ENCODE measurements at places on chromosomes 16 and 17. TPM values are rescaled to one million over a fixed set of nuclear protein-coding genes. Genes with fewer than 3 reads are reported as not detected.

Gene PYCARD
- 87.5 TPM for total RNA-seq

Gene FOXL1
- total RNA-seq: not detected

DNA sequence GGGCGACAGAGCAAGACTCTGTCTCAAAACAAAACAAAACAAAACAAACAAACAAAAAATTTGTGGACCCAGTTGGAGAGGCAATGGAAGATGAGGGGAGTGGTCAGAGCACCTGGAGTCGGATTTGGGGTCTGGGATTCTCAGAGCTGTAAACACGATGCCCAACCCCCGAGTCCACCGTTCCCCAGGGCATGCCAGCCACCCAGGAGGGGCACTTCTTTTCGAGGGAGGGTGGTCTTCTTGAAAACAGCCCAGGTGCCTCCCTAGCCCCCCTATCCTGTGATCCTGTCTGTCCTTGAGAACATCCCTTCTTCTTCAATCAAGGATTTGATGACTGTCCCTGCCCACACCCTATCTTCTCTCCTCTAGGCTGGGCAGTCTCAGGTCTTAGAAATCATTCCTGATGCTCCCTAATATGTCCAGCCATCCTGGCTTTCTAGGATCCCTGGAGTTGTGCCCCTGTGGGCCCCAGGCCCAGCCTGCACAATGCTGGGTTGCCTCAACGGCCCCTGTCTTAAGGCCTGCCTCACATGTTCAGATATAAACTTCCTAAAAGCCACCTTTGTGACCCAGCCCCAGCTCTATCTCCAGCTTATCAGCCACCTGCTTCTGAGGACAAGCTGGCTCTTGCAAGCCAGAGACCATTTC is 3.1 kb upstream of the SLC13A2 start:
- DNase-seq: peak; percentile 74

DNA sequence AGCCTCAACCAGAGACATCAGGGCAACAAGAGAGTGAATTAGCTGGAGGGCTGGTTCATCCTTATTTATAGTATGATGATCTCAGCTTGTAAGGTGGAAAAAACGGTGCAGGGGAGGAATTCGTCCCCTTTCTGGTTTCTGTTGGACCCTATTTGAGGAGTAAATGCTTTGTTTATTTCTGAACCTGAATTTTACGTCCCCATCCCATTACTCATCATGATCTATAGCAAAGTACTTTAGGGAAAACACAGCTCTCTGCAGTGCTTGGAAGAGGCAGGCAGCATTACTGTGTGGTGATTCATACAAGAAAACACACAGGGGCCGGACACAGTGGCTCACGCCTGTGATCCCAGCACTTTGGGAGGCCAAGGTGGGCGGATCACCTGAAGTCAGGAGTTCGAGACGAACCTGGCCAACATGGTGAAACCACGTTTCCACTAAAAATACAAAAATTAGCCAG is 8.0 kb upstream of the VAT1L start:
- DNase-seq: no peak

- DNase-seq: no peak
Observed at GRCh38 chr16:946048-946395, 24.8 kb downstream of the LMF1 start.

DNA sequence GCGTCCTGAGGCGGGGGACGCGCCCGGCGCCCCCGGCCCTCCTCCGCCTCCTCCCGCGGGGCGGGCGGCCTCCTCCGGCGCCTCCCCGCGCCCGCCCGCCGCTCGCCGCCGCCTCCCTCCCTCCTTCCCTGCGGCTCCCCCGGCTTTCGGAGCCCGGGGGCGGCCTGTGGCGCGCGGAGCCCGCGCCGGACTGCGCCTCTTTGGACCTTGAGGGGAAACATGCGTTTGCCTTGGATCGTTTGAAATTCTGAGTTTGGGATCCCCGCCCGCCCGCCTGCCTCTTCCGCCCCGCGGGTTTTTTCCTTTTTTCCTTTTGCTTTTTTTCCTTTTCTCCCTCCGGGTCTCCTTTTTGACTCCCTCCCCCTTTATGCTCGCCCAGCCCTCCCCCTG is 390 bp downstream of the ZNRF1 start:
- DNase-seq: no peak

- DNase-seq: no peak
Observed at GRCh38 chr17:4631836-4632580, 9.5 kb downstream of the ALOX15 start.

Gene UTS2R
- total RNA-seq: not detected

- no peak for DNase-seq
Observed at GRCh38 chr17:17446666-17447155, 30.1 kb upstream of the MED9 start.

GRCh38 chr17:76365256-76365903 is 11.7 kb upstream of the PRPSAP1 start:
- no peak for DNase-seq

Gene KRT33B
- not detected for total RNA-seq

Gene NPIPA8
- total RNA-seq: not detected

- no peak for DNase-seq
Observed at GRCh38 chr17:32833526-32833925, 43.4 kb downstream of the MYO1D start.

DNA sequence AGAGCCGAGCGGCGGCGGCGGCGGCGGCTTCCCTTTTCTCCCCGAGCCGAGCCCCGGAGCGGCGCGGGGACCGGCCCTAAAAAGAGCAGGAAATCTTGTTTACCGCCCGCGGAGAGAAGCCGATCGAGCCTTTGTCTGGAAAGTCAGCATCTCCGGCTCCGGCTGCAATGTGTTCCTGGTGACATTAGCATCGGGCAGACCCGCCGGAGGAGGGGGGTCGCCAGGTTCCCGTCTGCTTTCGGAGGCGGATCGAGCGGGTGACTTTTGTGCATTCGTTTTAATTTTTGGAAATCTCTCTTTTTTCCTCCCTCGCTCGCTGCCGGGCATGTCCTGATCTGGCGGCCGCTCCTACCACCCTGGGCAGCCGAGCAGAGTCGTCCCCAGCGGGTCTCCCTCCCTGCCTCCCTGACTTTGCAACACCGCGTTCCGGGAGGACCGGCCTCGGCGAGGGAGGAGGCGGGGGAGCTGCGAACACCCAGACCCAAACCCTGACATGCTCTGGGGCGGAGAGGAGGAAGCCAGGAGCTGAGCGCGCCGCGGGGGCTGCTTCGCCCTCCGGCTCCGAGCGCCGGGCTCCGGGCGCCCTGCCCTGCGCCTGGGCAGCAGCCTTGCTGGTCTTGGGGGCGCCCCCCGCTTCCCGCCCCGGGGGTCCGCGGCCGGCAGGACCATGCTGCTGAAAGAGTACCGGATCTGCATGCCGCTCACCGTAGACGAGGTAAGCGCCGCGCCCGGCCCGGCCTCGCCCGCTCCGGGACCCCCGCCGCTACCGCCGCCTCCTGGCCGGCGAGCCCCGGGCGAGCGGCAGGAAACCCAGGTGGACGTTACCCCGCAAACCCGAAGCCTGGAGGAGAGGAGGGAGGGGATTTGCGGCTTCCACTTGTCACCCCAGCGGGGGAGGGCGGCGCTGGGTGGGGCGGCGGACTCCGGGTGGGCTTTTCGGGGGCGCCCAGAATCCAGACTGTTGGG is 690 bp downstream of the PITPNC1 start:
- peak; percentile 25 for DNase-seq

Gene KRT20
- not detected for total RNA-seq

DNA sequence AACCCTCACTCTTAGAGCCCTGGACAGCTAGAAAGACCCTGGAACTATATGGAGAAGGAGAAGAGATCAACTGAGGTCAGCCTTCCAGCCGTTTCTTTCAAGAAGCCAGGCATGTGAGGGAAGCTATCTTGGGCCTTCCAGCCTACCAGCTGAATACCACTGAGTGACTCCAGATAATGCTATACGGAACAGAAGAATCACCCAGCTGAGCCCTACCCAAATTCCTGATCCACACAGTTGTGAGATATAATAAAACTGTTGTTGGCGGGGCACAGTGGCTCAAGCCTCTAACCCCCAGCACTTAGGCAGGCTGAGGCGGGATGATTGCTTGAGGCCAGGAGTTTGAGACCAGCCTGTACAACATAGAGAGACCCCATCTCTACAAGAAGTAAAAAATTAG is 26.2 kb upstream of the MYH10 start:
- no peak for DNase-seq

DNA sequence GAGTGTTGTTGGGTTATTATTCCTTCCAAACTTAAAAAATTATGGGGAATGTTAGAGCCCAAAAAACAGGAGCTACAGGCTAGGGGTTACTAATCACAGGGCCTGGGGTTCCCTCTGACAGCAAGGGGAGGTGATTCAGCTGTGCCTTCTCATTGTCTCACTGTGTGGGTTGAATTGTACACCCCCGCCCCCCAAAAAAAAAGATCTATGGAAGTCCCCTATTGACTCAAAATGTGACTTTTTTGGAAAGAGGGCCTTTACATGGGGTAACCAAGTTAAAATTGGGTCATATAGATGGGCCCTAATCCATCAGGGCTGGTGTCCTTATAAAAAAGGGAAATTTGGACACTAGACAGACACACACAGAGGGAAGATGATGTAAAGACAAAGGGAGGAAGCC is 190.2 kb downstream of the SOX9 start:
- no peak for DNase-seq

DNA sequence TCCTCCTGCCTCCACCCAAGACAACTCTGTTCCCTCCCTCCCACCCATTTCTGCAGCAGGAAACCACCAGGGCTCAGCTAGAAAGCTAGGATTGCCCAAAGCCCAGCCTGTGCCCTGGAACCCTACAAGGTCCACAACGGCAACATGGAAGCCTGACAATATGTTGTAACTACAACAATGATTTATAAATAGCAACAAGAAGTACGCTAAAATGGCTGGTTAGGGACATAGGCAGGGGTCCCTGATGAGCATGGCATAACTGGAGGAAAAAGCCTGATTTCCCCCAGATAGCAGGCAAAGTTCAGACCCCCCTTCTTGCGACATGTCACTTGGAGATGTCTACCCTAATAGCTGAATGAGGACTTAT is 6.6 kb downstream of the ST3GAL2 start:
- DNase-seq: no peak

Gene CEP112
- 2.1 TPM for total RNA-seq

DNA sequence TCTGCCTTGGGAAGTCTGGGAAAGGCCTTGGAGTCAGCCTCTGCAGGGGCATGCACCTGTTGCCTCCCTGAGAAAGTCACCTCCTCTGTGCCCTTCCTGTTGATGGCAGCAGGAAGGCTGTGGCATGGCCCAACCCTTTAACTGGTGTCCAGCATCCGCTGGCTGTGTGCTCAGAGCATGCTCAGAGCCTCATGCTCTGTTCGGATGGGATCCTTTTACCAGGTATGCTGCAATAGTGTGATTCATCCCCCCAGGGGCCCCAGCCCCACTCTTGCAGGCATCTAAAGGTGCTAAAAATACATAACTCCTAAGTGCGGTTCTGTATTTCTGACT is 24.9 kb downstream of the KLHL36 start:
- DNase-seq: no peak

Gene CLDN9
- 0.15 TPM for total RNA-seq

Measured in lower leg skin (tissue), 4 donors.